ENCODE measurements at places on chromosomes 1 and 21.

GRCh38 chr1:227915564-227916553, 31.9 kb downstream of the WNT9A start:
- no peak for DNase-seq

DNA sequence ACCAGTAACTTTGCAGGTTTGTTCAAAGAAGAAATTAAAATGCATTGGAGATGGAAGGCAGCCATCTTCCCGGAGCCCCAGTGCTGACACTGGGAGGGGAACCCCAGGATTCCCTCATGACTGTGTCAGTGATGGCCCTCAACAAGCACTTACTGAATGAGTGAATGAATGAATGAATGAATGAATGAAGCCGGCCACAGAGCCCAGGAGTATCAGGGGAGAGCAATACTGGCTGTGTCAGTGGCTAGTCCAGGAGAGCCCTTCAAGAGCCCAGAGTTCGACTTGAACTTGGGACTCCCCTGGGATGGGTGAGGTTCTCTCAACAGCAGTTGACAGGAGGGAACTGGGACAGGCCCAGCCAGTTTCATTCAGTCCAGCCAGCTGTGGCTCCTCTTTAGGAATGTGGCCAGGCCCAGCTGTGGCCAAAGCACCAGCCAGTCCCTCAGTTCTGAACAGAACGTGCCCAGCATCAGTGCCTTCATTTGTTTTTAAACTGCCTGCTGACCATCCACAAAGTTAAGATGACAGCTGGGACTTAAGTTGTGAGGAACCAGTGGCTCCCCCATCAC, 9.2 kb upstream of the ERG start:
- no peak for DNase-seq

GRCh38 chr1:208595745-208596144, 351.6 kb upstream of the PLXNA2 start:
- DNase-seq: no peak

DNA sequence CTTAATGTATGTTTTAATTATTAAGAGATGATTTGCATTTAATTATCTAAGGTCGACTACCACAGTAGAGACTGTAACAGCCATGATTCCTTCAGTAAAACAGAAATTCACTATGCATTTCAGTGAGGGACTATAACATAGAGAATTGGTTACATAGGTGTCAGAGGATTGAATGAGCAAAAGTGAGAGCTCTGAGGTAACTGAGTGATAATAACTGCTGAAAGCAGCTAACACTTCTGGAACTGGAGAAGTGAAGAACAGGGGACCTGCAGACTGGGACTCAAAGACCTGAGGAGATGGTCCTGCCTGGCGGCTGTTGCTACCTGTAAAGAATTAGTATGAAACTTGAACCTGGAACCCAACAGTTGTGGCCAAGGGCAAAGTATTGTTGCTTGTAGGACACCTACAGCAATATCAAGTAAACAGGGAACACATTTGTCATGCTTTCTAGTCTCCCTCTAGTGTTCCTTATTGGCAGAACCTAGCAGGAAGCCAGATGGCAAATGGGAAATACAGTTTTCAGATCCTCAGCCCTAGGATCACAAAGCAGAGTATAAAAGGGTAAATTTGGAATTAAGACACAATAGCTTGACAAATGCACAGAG, 110.6 kb downstream of the HS2ST1 start:
- DNase-seq: no peak

- DNase-seq: no peak
These were observed 9.0 kb downstream of the DR1 start for GRCh38 chr1:93354749-93355148.

DNA sequence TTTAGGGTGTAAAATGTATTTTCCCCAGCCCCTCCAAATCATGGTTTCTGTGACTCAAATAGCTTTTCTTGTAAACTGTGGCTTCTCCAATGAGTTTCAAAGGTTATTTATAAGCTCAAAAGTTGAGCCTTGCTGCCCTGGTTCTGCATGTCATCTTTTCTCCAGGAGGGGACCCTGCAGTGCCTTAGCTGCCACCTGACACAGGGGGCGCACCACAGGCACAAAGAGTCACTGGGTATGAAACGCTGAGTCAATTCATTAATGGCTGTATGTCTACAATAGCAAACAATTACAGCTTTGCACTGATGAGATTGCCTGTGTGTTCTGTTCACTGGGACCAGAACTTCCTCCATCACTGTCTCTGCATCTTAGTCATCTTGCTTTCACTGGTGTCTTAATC, 100.8 kb downstream of the PCP4 start:
- no peak for DNase-seq

- DNase-seq: peak; percentile 79
These were observed 25.9 kb downstream of the S100A6 start for GRCh38 chr1:153509729-153510354.

- DNase-seq: no peak
These were observed 141.4 kb downstream of the CNIH3 start for GRCh38 chr1:224757508-224757907.

GRCh38 chr1:220734571-220735326, 13.4 kb upstream of the MTARC2 start:
- no peak for DNase-seq

DNA sequence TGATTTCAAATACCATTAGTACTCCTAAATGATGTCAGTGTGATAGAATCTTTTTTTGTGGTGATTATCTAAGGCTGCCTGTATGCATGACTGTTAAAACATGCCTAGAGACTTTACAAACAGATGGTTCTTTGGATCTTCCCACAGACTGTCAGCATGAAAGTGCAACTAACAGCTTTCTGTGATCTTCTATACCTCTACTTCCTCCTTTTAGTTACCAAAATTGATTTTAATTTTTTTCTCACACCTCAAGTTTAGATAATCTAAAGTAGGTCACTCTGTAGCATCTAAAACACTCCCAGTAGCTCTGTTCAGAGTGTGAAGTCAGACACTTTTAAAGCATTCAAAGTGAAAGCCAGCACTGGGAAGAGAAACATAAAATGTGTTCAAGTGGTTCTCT, 534.5 kb downstream of the PTPRC start:
- no peak for DNase-seq

DNA sequence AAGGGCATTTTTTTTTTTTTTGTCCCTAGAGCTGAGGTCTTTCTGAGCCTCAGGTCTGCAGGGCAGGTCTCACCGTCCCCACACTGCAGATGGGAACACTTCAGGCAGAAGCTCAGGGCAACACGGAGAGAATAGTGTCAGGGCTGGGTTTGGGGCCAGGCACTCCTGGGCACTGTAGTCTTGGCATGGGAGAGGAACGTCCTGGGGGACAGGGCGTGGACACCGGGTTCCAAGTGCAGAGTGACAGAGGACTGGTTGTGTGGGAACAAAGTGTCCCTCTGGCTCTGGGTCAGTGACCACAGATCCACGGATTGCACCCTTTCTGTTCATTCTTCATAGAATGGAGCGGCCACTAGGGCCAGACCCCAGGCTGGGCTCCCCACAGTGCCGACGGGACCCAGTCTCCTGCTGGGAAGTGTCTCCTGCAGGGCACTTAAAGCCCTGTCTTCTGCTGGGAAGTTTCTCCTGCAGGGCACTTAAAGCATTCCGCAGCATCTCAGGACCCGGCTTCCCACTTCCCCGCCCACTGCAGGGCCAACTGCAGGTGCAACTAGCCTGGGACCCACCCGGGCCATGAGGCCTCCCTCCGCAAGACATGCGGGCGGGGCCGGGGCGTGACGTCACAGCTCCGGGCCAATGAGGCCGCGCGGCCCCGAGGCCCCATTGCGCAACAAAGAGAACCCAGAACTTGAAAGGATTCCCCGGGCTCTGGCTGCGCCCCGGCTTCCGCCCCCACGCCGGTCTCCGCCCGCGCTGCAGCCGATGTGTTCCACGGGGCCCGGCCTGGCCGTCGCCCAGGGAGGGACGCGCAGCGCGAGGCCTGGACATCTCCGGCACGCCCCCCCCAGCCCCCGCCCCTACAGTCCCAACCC, 1.2 kb downstream of the GPR153 start:
- DNase-seq: peak; percentile 85

GRCh38 chr1:155250246-155250632, 5.0 kb downstream of the ENTREP3 start:
- peak; percentile 39 for DNase-seq

DNA sequence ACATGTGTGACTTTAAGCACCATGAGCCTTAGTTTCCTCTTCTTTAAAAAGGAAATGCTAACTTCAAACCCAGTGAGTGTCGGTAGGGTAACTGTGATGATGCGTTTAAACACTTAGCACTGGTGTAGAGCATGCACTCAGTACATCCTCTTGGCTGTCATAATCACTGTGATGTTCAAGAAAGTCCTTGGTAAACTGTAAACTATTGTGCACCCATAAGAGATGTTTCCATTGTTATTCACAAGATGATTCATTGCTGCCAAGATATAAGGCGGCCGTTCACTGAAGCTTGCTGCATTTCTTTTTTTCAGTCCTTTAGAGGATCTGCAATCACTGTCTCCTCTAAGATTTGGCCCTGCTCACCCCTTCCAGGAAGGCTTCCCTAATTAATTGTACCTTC, 61.8 kb upstream of the DAB1 start:
- DNase-seq: no peak

GRCh38 chr21:15059397-15059796, 5.4 kb downstream of the NRIP1 start:
- no peak for DNase-seq

- DNase-seq: no peak
These were observed 10.1 kb downstream of the DIPK1A start for GRCh38 chr1:92951141-92951582.

GRCh38 chr1:219279017-219279770, 105.5 kb downstream of the LYPLAL1 start:
- DNase-seq: no peak

- no peak for DNase-seq
These were observed 17.3 kb upstream of the FGR start for GRCh38 chr1:27652111-27652864.

- no peak for DNase-seq
These were observed 724.5 kb downstream of the NCAM2 start for GRCh38 chr21:21722731-21723130.

- no peak for DNase-seq
These were observed 2.5 kb downstream of the SLAMF6 start for GRCh38 chr1:160520582-160520981.

GRCh38 chr1:166884971-166885370, 8.9 kb upstream of the TADA1 start:
- DNase-seq: no peak

DNA sequence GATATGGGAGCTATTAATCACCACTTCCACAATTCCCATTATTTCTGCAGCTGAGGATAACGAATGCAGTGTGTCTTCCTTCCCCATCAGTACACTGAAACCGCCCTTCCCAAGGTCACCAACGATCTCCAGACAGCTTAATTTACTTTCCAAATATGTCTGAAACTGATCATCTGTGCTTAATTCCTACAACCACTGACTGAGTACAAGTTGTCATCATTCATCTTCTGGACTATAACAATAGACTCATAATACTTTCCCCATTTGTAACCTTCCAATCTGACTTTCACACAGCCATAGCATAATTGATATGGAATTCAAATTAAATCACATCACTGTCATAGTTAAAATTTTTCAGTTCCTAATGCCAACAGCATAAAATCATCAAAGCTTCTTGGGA, 17.4 kb downstream of the DNM3 start:
- no peak for DNase-seq

- DNase-seq: no peak
These were observed 3.7 kb downstream of the CAMTA1 start for GRCh38 chr1:6788946-6789345.

DNA sequence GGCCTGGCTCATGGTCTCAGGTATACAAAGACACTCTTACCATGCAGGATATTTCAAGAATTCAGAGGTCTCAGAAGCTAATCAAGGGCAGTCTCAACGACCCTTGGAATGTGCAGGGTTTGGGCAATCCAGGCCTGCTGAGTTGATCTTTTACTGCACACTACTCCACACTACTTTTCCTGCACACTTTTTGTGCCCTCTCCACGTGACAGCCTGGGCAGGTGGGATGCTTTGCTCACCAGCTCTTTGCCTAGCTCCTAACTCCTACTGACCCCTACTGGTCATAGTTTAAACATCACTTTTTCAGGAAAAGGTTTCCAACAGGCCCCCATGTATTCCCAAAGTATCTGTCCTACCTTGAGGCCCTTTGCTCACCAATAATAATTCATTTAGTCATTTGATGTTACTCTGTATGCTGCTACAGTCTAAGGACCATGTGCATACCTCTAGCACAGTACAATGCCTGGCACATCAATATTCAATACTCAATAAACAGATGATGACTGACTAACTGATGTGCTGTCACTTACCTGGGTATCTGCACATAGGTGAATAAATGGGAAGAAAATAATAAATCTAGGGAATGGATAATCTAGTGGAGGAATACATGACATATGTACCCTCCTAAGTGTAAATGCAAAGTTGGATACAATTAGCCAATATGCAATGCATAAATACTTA, 9.6 kb downstream of the DUSP23 start:
- DNase-seq: peak; percentile 35

GRCh38 chr1:12375133-12375829, 145.5 kb downstream of the VPS13D start:
- no peak for DNase-seq

DNA sequence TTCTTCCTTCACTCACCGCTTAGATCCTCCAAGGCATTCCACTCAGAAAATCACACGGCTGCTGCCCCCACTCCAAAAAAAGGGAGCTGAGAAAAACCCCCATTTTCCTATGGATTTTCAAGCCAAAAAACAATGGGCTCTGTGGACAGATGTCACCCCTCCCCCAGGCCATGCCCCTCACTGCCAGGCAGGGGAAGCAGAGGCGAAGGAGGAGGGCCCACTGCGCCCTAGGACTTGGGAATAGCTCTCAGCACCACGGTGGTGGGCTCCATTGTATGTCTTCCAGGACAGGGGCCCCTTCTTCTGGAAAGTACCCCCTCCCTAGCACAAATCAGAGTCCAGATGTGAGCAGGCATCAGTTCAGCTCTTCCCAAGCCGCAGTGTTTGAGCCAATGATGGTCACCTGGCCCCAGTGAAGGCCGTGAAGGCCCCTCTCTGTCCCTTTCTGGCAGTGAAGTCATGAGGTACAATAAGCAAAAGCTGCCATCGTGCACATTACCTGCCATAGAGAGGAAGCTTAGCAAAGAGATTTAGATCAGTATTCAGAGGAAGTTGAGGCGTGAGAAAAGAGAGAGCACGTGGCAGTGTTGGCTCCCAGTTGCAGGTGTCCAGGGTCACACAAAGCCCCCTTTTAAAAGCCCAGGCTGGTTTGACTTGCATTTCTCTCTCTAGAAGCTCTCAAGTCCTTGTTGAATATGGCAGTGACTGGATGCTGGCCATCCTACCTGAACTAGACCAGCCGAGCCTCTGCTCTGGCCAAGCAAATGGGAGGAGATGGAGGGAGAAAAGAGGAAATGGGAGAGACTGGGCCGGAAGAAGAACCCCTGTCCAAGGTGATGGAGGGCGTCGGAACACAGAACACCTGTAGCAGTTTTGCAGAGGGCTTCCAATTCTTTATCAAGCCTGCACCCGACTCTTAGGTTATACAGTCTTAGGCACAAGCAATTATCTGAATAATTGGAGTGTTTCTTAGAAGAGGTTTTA, 149.0 kb downstream of the TOMM20 start:
- peak; percentile 42 for DNase-seq

- no peak for DNase-seq
These were observed 16.8 kb downstream of the DUSP10 start for GRCh38 chr1:221724931-221725605.

GRCh38 chr1:15401391-15402055, 8.2 kb upstream of the EFHD2 start:
- no peak for DNase-seq
